T-helper 1 cell (primary cell): ENCODE measurements at places on chromosomes 13 and 19.

- DNase-seq = no peak
Observed at GRCh38 chr19:10625003-10625761, at the start of gene SLC44A2. Gene SLC44A2 (plus strand): TSS chr19:10625553. CDS start chr19:10625634, 81 bp downstream.

- no peak for DNase-seq
Observed at GRCh38 chr13:31499274-31499673, 240.1 kb upstream of the RXFP2 start.

GRCh38 chr19:35845215-35846037, 6.9 kb downstream of the NPHS1 start:
- no peak for DNase-seq

DNA sequence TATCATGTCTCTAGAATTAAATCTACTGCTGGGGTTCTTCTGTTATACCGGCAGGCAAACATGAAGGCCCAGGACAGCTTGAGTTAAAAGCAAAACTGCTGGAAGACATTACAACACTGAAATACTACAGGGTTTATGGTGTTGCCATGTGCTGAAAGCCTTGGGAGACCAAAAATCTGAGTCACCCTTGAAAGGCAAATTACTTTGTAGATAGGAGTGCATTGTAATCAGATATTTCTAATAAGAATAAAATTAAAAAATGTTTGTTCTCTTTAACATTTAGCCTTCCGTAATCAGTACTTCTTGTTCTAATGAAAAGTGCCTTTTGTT, 181.3 kb downstream of the PCDH9 start:
- no peak for DNase-seq

DNA sequence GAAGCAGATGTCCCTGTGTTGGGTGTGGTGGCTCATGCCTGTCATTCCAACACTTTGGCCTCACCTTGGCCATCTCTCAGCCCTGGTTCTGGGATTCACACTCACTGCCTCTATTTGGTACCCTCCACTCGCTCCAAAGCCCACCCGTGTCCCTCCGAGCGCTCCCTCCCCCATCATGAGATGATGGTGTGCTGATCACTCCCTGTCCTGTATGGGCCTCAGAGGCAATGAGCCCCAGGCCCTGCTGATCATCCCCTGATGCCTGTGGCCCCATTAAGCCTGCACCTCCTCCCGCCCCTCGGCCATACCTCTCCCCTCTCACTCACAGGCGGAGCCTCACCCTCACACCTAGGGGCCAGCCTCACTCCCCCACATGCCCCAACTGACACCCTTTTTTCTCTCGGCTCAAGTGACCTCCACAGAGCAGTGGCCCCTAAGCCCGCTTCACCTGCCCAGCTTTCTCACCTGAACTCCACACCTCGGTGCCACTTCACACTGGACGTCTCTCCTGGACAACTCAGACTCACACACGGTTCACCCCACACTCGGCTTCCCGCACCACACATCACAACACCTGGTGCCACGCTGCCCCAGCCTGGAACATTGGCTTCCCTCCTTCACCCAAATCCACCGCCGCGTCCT, 114.5 kb downstream of the STK24 start:
- DNase-seq = no peak

DNA sequence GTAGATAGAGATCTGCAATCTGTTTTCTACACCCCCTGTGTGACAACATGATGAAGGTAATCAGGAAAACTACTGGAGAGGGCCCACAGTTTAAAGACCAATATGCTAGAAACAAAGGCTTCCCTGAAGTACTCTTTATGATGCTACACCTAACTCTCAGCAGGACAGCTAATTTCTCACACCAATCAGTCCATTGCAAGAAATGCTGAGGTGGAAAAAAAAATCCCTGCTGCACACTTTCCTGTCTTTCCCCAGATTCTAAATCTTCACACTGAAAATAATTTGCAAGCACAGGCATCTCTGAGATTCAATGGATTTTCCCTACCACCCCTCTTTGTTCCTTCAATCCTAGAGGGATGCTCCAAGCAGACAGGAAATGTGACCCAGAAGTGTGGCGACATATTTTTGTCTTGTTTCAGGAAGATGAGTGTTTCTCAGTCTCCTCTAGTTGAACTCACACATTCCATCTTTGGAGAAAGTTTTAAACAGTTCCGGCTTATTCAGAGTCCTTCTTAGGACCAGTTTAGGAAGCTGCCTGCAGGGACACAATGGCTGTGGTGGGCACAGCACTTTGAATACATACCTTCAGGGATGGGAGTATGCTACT, 671.6 kb downstream of the DIAPH3 start:
- DNase-seq = no peak

DNA sequence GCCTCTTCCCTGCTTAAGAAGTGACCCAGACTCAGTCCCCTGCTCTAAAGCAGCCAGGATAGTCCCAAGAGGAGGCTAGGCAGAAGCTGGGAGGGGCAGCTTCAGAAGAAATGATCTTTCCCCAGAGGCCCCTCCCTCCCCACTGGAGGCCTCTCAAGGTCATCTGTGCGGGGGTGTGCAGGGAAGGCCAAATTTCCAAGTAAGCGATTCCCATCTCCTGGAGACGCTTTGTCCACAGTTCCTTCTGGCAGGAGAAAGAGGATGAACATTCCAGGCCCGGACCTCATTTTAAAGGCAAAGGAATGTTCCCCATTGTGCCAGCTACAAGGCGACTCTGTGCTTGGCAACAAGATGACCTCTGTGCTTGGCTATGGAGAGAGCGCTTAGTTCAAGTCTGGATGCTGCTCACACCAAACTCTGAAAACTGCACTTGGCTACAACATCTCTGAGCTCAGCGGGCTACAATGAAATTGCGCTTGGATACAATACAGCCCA, 23.5 kb downstream of the COL5A3 start:
- no peak for DNase-seq

DNA sequence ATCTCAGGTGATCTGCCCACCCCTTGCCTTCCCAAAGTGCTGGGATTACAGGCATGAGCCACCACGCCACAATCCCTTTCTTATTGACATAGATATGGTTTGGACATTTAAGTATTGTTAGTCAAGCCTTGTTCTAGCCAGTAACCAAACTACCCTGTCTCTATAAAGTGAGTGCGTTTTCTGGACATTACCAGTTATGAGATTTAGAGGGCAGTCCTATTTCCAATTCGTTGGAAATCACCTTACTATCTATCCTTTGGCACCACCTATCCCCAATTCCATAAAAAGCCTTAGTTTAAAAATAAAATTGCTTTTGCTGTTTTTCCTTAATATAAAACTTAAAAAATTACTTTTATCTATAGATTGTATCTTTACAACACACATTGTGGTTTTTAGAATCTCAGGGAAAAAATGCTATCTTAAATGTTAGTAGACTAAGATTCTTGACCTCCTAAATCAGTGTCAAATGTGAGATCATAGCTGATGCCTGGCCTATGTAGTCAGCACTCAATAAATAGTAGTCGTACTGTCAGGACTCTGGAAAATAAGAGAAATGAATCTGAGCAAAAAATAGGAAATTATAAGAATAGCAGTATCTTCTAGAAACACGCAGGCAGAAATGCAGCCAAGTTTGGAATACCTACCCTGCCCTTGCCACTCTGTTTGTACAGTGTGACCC, 57.0 kb downstream of the NUFIP1 start:
- no peak for DNase-seq

DNA sequence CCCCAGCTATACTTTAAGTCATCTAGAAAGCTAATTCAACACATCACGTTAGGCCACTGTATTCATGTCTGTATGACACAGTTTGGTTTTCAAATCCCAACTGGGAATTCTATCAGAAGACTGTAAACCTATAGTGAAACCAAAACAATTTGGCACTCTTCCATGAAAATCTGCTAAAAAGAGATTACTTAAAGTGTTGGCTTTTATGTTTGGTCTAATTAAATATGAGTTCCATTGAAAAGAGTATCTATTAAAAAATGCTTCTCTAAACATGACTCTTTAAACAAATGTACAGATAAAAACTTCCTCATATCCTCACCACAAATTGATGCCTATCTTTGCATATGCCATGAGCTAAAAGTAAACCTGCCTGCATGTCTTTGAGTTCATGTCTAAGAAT, 25.4 kb downstream of the PCDH9 start:
- DNase-seq = no peak

DNA sequence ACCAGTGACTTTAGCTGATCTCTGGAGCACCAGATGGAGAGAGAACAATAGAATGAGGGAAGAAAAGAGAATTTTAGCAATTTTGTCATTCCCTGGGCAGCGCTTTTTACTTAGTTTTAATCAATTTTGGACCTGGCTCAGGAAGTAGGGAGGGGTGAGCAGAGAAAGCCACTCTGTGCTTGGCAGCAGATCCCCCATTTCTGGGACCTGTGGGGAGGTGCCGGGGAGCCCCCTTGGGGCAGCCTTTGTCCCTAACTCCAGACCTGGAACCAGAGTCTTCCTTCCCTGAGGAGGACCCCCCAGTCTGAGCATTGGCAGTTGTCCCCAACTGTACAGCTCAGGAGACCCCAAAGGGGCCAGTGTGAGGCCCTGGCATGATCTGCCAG, 10.5 kb downstream of the LYL1 start:
- no peak for DNase-seq

GRCh38 chr13:27622881-27623280, 1.2 kb downstream of the POLR1D start:
- no peak for DNase-seq

GRCh38 chr13:28890712-28891111, 70.6 kb downstream of the MTUS2 start:
- DNase-seq = no peak

DNA sequence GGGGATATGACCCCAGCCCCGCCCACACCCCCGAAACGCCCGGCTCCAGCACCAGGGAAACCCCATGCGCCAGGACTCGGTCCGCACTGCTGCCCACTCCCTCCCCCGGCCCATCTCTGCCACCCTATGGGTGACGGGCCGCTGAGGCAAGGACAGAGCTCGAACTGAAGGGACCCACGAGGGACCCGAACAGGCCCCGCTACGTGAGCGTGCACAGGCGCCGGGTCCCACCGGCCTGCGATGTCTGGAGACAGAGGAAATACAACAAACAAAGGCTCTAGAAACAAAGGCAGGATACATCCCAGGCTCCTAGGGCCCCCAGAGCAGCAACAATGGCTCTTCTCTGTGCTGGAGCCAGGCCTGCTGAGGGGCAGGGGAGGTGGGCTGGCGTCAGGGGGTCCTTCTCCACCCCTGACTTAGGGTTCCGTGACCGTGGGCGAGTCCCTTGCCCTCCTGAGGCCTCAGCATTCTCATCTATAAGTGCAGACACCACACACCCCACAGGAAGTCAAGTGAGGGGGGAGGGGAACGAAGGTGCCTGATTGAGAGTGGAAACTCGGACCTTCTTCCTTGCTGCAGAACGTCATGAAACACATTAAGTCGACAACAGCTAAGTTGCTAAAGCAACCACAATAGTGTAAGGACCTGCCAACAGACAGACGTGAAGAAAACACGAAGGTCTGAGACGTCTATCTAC, 3.1 kb downstream of the ABHD17A start:
- peak; percentile 71 for DNase-seq

- no peak for DNase-seq
Observed at GRCh38 chr19:30053558-30053957, 111.5 kb downstream of the URI1 start.

DNA sequence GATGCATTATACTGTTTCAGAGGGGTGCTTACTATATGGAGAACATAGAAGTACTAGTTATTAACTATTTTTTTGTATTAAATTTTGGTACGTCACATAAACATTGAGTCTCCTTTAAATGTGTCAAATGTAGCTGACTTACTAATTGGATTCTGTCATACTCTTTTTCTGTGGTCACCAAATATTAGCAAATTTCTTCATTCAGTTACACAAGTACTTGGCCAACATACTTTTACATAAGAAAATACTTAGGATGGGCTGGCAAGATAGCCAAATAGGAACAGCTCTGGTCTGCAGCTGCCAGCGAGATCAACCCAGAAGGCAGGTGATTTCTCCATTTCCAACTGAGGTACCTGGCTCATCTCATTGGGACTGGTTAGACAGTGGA, 19.2 kb downstream of the LPAR6 start:
- DNase-seq = no peak

DNA sequence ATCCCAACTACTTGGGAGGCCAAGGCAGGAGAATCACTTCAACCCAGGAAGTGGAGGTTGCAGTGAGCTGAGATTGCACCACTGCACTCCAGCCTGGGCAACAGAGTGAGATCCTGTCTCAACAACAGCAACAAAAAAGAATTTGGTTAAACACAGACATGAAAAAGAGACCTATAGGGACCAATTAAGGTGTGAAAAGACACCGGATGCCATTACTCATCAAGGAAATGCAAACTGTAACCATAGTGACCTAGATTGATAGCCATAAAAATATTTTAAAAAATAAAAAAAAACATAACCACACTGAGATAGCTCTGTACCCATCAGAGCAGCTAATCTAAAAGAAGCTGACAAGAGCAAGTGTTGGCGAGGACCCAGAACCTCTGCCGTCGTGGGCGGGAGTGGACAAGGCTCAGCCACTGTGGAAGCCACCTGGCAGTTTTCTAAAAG, 37.1 kb upstream of the ISYNA1 start:
- no peak for DNase-seq

GRCh38 chr19:18204394-18205199, 755 bp upstream of the RAB3A start:
- DNase-seq = peak; percentile 27

DNA sequence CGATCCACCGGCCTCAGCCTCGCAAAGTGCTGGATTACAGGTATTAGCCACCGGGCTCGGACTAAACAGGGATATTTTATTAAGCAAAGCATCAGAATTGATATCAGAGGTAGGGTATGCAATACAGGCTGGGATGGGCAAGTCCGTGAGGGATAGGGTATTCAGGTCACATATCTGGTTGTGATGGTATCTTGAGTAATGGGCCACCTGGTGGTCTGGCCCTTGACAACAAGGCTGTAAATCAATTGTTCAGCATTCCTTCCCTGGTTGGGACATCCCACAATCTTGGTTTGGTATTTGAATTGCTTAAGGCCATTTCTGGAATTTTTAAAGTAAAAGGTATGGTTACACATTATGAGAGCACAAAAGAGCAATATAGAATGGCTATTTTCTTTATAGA, 1588.0 kb downstream of the SLITRK1 start:
- no peak for DNase-seq

GRCh38 chr13:88112526-88112925, 441.4 kb downstream of the SLITRK5 start:
- DNase-seq = no peak

DNA sequence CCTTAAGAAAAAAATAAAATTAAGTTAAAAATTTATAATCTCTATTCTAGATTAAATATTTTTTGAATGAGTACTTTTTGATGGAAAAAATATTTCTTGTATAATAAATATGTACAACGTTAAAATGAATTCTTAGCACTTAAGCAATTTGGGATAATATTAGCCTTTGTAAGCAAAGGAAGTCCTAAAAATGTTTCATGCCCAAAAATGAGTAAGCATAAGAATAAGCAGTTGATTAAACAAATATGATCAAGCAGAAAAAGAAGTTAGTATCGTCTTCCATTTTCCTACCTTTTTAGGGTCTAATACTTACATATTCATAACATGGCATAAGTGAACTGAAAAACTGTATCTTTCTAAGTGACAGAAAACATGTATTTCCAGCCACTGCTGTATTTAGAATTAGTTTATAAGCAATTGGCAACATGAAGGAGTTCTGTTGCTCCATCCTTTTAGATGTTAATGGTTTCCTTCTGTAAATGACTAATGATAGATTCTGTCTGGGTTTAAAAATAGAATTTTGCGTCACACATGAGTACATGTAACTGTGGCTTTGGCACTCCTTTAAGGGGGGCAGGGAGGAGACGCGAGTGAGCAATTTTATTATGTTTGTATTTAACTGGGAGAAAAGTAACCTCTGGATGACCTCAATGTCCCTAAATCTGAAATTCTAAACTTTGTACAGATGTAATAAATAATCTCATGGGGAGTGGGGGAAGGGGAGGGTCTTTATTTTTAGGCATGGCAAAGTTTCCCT, 237.4 kb downstream of the RGCC start:
- DNase-seq = no peak

GRCh38 chr13:50889317-50889716, 20.3 kb upstream of the RNASEH2B start:
- no peak for DNase-seq
